ENCODE measurements at places on chromosomes 11 and 22.

GRCh38 chr11:87259736-87260135, 222.0 kb downstream of the TMEM135 start:
- no peak for DNase-seq

DNA sequence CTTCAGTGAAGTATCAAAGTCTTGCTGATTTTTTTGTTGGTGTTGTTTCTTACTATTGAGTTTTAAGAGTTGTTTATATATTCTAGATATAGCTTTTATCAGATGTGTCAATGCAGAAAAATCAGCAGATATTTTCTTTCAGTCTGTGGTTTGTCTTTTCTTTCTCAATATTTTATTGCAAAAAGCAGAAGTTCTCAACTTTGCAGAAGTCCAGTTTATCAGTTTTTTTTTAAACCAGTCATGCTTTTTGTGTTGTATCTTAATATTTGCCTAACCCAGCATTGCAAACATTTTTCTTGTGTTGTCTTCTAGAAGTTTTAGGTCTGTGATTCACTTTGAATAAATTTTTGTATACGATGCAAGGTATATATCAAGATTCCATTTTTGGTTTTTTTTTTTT, 7.0 kb downstream of the ASRGL1 start:
- peak; percentile 85 for DNase-seq

GRCh38 chr11:7196396-7197146, 55.1 kb upstream of the SYT9 start:
- DNase-seq, result no peak

DNA sequence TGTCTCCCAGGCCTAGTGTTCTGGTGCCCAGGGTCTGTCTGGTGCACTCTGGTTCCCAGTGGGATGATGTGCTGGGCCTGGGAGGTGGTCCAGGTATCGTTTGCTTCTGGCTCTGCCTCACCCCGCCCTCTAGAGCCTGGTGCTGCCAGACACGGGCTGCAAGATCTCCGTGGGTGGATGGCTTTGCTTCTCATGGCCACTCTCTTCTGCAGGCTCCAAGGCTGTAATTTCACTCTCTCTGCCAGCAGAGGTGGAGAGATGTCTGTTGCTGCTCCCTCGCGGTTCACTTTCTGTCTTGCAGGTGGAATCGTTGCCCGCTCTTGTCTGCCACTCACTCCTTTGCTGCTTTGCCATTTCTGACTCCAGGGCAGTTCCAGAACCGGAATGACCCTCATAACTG, 13.4 kb downstream of the NADSYN1 start:
- no peak for DNase-seq

- DNase-seq, result peak; percentile 68
These were observed 32.9 kb upstream of the HORMAD2 start for GRCh38 chr22:30047364-30047738.

DNA sequence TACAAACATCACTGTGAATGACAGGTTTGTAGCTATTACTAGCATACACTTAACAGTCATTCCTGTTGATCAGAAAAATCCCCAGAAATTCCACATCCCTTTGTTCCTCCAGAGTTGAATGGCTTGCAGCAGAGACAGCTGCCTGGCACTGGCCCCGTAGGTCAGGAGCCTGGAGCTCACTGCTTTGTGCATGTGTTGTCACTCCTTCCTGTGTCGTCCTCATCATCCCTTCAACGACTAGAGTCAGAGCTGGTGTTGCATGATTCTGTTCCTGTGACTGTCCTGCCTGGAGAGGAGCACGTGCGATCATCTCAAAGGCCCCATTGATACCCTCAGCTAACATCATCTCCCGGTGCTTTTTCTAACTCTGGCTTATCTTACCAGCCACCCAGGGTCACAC, 58.3 kb downstream of the LDLRAD3 start:
- no peak for DNase-seq

DNA sequence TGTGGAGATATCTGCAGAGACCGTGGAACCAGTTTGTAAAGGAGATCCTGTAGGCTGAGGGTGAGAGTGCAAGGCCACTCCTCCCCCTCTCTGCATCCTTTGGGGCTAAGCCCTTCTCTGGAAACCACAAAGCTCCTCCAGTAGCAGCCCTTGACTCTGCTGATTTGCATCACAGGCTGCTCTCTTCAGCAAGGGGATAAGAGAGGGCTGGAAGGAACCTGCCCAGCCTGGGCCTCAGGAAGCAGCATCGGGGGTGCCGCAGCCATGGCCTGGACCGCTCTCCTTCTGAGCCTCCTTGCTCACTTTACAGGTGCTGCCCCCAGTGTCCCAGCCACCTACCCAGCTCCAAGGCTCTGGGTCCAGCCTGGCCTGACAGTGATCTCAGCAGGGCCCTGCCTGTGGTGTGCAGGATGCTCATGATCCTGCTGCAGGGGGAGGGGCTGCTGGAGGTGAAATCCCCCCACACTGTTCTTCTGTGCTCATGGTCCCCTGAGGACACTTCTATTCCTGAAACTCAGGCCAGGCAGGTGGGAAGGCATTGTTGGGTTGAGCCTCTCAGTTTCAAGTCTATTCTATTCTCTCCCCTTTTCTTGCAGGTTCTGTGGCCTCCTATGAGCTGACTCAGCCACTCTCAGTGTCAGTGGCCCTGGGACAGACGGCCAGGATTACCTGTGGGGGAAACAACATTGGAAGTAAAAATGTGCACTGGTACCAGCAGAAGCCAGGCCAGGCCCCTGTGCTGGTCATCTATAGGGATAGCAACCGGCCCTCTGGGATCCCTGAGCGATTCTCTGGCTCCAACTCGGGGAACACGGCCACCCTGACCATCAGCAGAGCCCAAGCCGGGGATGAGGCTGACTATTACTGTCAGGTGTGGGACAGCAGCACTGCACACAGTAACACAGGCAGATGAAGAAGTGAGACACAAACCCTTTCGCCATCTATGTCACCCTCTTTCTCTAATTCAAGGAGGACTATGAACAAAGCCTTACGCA, 68.5 kb upstream of the IGLL5 start:
- peak; percentile 70 for DNase-seq

Measured in hematopoietic multipotent progenitor cell treated with erythropoietin and hydrocortisone succinate and interleukin-3 and kit ligand, for 4 days (in vitro differentiated cells).